ENCODE measurements at places on chromosomes 7 and 10. TPM values are rescaled to one million over a fixed set of nuclear protein-coding genes. Genes with fewer than 3 reads are reported as not detected.
A peak's percentile ranks its signal among the peaks of the same experiment; 100 is the strongest.

EPHB6 gene
- total RNA-seq = 1.4 TPM

OPALIN gene
- total RNA-seq = not detected

CCDC3 gene
- 0.10 TPM for total RNA-seq

CUZD1 gene
- 1.1 TPM for total RNA-seq

CALN1 gene
- total RNA-seq = not detected

DEPP1 gene
- 0.84 TPM for total RNA-seq

VENTX gene
- total RNA-seq = not detected

SHH gene
- not detected for total RNA-seq

C10orf143 gene
- 4.9 TPM for total RNA-seq

DNA sequence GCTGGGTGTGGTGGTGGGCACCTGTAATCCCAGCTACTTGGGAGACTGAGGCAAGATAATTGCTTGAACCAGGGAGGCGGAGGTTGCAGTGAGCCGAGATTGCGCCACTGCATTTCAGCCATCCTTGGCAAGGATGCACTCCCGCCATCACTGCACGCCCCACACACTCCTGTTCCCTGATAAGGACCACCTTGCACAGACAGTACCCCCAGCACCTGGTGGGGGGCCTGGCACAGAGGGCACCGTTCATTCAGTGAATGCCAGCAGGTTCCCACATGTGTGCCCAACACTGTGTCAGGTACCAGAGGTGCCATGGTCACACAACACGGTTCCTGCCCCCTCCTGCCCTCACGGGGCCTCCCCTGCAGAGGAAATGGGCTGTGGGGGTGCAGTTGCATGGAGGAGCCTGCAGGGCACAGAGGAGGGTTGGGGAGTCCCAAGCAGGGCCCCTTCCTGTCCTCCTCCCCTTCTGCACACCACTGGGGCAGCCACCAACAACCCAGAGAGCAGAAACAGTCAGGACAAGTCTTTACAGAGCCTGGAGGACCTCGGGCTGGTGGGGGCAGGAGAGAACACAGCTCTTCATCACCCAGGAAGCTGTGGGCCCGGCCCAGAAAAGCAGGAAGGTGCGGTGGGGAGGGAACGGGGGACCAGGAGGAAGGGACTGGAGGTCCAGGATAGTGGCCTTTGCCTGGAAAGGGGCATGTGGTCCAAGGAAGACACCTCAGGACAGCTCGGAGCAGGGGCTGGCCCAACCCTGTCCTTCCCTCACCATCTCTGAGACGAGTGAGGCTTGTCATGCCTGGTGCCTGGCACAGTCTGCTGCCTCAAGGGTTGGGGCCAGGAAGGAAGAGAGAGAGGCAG lies 7.1 kb downstream of the CRYGN start:
- DNase-seq = no peak

DNA sequence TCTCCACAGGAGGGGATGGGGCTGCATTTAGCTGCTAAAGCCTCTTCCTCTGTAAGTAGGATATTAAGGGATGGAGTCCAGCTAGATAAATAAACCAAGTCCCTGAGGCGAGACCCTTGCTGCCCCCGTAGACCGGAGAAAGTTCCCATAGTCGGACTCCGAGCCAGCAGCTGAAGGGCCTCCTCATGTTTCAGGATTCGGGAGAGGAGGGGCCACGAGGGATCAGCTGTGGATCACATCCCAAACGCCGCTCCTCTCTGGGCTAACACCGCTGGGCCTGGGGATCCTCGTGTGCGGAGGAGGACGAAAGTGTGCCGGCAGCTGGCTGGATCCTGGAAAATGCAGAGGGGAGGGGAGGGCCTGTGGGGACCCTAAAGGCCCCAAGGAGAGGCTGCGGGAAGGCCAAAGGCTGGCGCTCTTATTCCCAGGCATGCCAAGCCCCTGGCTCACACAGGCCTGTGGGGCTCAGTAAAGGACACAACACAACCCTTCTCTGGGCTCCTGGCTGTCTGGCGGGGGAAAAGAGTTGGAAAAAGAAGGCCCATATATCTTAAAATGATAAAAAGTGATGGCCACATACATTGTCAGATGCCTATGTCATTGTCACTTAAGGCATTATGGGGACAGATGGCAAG lies 82.5 kb upstream of the TMEM72 start:
- no peak for DNase-seq

GRCh38 chr10:88343761-88344484 lies 239.2 kb downstream of the RNLS start:
- no peak for DNase-seq

GRCh38 chr10:85915245-85915846 lies 451.2 kb downstream of the GRID1 start:
- no peak for DNase-seq

DNA sequence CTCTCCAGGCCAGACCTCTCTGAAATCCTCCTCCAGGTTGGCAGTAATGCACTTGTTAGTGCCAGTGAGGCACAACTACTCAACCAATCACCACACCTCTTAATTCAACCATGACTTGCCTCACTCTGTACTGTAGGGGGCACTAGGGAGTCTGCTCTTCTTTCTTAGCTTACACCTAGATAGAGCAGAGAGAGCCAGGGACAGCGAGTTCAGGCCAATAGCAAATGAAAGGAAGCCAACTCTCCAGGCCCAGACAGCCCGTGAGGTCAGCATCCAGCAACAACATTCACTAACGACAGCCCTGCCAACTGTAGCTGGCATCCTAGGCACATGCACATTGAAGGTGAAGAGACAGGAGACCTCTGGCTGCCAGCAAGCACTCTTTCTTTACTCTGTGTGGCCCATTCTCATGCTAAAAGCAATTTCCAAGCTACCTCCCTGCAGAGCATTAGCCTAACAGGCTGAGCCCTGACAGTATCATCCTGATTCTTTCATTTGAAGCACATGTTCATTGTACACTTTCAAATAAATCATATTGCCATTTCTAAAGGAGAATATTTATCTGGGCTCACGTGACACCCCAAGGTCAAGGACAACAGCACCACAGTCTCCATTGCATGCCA lies 136.3 kb downstream of the DPY19L1 start:
- peak; percentile 20 for DNase-seq

GRCh38 chr7:133345690-133346421 lies 93.0 kb downstream of the EXOC4 start:
- DNase-seq = no peak

GRCh38 chr7:155211761-155212160 lies 85.9 kb upstream of the INSIG1 start:
- no peak for DNase-seq

DNA sequence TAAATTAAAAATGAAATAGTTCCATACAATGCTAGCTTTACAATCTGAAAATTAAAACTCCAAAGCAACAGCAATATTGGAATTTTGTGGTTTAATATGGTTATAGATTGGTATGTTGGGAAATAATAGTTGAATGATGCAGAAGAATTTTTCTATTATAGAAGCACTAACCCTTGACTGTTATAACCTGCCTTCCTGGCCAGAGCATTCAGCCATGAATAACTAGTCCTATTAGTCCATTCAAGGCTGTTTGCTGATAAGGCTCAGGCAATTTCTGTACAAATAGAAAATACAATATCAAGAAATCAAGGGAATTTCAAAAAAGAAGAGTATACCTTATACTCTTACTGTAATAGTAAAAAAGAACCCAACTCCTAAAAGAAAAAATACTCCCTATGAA lies 101.6 kb upstream of the SP4 start:
- no peak for DNase-seq

DNA sequence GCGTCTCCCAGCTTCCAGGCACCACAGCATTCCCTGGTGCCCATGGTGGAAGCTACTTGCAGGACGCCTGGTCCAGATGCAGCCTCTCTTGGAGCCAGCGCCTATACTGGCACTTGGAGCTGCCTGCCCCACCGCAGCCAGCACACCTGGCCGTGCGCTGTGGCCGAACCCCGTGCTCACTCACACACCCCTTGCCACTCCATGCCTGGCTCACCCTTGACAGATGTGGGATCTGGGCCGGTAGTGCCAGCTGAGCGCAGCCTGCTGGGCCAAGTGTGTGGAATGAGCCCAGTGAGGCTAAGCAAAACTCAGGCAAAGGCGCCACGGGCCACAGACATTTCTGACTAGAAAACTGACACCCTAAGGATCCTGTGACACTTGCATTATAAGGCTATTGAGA lies 884.8 kb downstream of the LRMDA start:
- DNase-seq = no peak

GRCh38 chr10:112807013-112807412 lies 143.0 kb upstream of the TCF7L2 start:
- no peak for DNase-seq

GRCh38 chr7:40509287-40509996 lies 374.6 kb downstream of the SUGCT start:
- no peak for DNase-seq

GRCh38 chr10:77626266-77626935 lies 11.2 kb downstream of the KCNMA1 start:
- DNase-seq = no peak

DNA sequence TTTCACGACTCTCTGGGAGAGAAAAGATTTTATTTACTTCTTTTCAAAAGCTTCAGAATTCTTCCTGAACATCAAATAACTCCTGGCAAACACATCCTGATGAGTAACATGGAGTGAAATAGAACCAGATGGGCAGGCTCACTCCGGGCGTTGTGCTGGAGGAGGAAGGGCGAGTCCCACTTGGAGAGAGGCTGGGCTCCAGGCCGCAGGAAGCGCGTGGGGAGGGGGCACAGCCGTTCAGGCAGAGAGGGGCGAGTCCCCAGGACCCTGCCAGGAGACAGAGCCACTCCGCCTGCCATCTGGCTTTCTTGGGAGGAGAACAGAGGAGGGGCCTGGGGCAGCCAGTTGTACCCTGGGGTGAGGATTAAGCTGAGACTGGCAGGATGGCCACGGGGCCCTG lies 265.9 kb upstream of the ZMIZ1 start:
- no peak for DNase-seq

GRCh38 chr7:42232275-42232674 lies 4.7 kb downstream of the GLI3 start:
- DNase-seq = peak; percentile 95

DNA sequence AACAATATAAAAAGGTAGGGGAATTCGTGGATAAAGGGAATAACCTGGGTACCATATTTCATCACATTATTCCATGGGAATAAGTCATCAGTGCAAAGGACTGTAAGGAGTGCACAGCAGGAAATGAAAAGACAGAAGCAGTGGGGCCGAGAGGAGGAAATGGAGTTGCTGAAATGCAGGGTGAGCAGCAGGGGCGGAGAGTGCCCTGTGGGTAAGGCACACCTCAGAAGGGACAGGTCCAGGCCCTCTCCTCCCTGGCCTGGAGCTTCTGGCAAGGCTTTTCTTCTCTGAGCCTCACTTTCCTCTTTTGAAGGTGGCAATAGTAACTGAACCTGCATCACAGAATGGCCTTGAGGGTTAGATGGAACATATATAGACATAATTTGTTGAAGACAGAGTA lies 26.2 kb downstream of the IKZF1 start:
- no peak for DNase-seq

All from MCF 10A (cell line).